ENCODE measurements at places on chromosomes 13 and 19. TPM values are rescaled to one million over a fixed set of nuclear protein-coding genes. Genes with fewer than 3 reads are reported as not detected.

The OR7G2 gene
- not detected for total RNA-seq

The FCAR gene
- 0.70 TPM for total RNA-seq

The ZNF491 gene
- 0.26 TPM for total RNA-seq

The KCNJ14 gene
- total RNA-seq: 2.5 TPM

The OR7D2 gene
- not detected for total RNA-seq

GRCh38 chr19:57803594-57804325 is 11.0 kb downstream of the ZNF552 start:
- no peak for DNase-seq

- no peak for DNase-seq
These were observed 448.7 kb upstream of the MIR17HG start for GRCh38 chr13:90898811-90899210.

DNA sequence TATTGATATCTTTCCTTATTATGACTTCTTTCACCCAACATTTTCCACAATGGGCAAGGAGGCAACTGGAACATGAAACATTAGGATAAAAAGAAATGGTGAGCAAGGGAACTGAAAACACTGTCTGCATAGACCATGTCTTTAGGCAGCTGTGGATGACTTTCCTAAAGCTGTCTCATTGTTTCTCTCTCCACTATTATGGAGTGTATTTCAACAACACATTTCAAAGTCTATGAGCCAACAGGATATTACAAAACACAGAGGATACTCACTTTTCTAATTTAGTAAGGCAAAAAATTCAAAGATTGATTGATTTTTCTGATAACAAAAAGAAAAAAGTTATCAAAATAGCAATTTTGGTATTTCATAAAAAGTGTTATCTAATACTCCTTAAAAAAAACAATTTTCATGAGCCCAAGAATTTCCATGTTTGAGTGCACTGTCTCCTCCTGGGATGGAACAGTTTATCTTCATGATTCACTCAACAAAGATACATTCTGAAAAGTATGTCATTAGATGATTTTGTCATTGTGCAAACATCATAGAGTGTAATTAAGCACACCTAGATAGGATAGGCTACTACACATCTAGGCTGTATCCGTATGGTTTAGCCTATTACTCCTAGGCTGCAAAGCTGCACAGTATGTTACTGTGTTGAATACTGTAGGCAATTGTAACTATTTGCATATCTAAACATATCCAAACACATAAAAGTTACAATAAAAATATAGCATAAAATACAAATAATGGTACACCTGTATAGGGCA is 1568.4 kb downstream of the SLITRK5 start:
- DNase-seq: no peak

DNA sequence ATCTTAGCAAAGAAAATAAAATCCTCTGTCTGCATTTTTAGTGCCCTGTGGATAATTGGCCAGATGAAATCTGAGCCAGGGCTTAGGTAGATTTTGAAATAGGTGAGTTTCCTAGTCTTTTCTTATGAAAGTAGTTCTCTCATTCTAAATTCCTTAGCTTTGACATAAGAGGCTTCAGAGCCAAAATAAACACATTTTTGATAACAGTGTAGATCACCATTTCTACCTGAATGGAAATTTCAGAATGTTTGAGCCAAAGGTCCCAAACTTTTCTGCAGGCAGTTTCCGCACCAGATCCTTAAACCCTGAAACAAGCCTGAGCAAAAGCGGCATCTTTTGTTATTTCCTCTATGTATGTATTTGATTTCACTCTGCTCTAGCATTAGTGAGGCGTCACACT is 551.2 kb downstream of the EFNB2 start:
- no peak for DNase-seq

GRCh38 chr13:59970847-59971246 is 192.9 kb downstream of the DIAPH3 start:
- no peak for DNase-seq

GRCh38 chr13:34608331-34608730 is 333.7 kb upstream of the NBEA start:
- no peak for DNase-seq

GRCh38 chr19:15129856-15130585 is 22.8 kb downstream of the SYDE1 start:
- no peak for DNase-seq

- no peak for DNase-seq
These were observed 1507.5 kb downstream of the OLFM4 start for GRCh38 chr13:54536112-54536511.

- DNase-seq: no peak
These were observed 6.6 kb downstream of the ATP7B start for GRCh38 chr13:52004511-52005170.

All from T-helper 17 cell (primary cell).